CD4-positive, CD25-positive, alpha-beta regulatory T cell (primary cell): ENCODE measurements at places on chromosomes 5 and 9.

- H3K27me3 ChIP-seq: no peaks in the 10 kb centered on the region
- H3K4me3 ChIP-seq: peak overlapping the region; percentile 4
- H3K4me1 ChIP-seq: no peaks in the 10 kb centered on the region
- DNase-seq: no peak
- no peaks in the 10 kb centered on the region for H3K36me3 ChIP-seq
These were observed 628.8 kb upstream of the DMAC1 start for GRCh38 chr9:8428389-8428788.

DNA sequence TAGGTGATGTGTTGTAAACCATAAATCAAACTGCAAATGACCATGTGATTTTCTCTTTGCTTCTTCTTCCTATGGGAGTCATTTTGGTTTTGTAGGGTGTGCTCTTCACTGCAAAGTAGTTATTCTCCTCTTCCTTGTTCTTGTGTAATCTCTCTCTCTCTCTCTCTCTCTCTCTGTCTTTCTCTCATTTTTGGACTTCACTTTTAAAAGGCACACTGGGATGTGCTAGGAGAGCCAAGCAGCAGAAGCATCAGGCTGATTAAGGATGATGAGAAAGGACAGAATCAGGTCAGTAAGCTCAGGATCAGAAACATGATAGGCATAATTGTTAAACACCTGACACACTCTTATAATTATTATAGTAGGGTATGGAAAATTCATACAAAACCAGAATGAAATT, 505.3 kb upstream of the ZNF608 start:
- DNase-seq: no peak
- H3K27me3 ChIP-seq: no peaks in the 10 kb centered on the region
- H3K36me3 ChIP-seq: no peaks in the 10 kb centered on the region
- H3K4me3 ChIP-seq: no peak overlapping the region

DNA sequence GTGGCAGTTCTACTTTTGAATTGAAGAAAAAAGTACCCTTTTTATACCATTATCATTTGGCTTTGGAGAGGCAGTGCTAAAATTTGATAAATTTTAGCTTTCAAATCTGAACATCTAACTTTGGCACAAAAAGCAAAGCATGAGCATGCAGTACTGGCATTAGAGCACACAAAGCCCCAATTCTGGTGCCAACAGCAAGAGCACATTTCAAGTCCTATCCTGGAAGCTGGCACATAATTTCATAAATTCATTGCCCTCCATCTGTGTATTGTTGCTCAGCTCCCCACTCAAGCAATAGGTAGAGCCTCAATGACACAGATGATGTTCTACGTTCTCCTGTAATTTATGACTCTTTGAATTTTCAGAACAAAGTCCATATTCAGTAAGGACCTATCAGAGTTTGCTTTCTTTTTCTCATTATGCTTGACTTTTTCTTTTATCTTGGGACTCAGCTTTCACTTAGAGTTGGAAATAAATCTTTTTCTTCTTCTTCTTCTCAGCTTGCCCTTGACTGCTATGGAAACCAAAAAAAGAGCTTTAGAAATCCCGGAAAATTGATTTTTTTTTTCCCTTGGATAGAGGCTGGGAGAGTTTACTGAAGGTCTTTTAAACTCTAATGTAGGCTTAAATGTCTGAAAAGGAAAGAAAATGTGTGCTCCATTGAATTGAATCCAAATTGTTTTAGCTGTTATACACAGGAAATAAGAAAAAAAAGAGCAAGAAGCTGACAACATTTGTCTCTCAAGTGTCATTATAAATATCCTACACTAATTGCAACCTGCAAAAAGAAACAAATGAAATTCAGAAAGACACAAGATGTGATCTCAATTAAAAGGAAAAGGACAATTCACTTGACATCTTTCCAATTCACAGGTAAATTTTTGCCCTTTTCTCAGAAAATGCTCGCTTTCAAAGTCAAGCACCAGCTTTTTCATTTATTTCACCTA, 380.8 kb upstream of the CDH18 start:
- H3K36me3 ChIP-seq: no peaks in the 10 kb centered on the region
- no peaks in the 10 kb centered on the region for H3K27me3 ChIP-seq
- H3K4me3 ChIP-seq: no peak overlapping the region
- H3K27ac ChIP-seq: no peak overlapping the region
- DNase-seq: no peak

- H3K4me1 ChIP-seq: no peaks in the 10 kb centered on the region
- DNase-seq: no peak
- H3K36me3 ChIP-seq: no peaks in the 10 kb centered on the region
- H3K27ac ChIP-seq: no peak overlapping the region
- H3K4me3 ChIP-seq: no peak overlapping the region
These were observed 175.9 kb downstream of the ARRDC3 start for GRCh38 chr5:91207248-91207647.
